Endothelial cell (in vitro differentiated cells): ENCODE measurements at places on chromosomes 13 and 19. TPM values are rescaled to one million over a fixed set of nuclear protein-coding genes. Genes with fewer than 3 reads are reported as not detected.
A peak's percentile ranks its signal among the peaks of the same experiment; 100 is the strongest.

DNA sequence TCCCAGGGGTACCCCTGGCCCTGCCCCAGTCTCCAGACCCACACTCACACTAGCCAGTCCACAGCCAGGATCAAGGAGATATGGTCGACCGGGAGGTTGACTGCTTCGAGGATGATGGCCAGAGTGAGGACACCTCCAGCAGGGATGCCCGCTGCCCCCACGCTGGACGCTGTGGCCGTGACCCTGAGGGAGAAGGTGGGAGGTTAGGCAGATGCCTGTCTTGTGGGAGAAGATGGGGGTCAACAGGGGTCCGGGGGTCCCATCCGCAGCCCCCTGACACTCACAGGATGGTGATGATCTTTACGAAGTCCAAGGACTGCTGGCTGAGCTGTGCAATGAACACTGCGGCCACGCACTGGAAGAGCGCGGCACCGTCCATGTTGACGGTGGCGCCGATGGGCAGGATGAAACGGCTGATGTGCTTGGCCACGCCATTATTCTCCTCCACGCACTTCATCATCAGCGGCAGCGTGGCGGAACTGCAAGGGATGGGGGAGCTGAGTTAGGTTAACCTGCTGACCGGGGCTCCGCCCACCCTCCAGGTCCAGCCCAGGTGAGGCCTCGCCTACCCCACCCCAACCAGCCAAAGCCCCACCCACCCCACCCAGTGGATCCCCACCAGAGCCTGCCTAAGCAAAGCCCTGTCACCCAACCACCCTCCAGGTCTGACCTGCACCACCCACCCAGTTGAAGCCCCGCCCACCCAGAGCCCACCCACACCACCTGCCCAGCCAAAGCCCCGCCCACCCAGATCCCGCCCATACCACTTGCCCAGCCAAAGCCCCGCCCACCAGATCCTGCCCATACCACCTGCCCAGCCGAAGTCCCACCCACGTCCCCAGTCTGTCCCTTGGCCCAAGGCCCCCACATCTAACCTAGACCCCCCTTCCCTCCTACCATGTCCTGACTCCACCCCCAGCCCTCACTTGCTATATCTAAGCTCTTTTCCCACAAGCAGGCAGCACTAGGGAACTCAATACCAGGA lies 11.2 kb downstream of the SLC1A5 start:
- H3K4me3 ChIP-seq, result no peak overlapping the region
- H3K36me3 ChIP-seq, result peaks cover 35% of the 10 kb centered on the region
- no peak for DNase-seq
- H3K27ac ChIP-seq, result no peak overlapping the region

DNA sequence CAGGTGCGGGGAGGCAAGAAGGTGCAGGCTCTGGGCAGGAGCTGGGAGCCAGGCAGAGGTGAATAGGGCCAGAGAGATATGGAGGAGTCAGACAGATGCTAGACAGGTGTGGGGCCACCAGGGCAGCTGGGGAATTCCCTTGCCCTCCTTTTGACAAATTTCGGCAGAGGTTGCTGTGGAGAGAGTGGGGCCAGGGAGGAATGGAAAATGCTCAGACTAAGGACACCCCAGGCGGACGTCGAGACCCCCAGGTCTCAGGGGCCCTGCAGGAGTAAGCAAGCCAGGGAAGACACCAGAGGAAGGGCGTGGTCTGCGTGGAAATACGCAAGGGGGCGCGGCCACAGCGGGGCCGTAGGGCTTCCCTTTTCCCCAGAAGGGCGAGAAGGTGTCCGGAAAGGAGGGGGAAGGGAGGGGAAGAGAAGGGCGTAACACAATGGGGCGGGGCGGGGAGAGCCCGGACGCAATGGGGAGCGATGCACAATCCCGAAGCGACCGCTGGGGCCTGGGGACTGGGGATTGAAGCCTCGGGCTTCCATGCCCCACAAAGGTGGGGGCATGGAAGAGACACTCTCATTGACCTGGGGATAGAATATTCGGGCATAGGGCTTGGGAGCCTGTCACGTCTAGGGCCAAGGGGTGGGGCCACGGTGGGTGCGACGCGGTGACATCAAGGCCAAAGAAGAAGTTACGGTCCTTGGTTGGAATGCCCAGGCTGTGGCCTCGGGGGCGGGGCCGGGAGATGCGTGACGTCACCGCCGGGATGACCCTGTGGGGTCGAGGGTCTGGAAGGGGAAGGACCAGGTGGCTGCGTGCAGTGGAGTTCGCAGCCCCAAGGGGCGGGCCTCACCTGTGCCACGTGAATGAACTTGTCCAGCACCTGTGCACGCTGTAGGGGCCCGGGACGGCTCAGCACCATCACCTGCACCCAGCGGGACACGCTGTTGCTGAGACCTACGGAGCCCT lies 8.2 kb downstream of the RASGRP4 start:
- H3K27me3 ChIP-seq, result peaks cover 9% of the 10 kb centered on the region
- H3K36me3 ChIP-seq, result peaks cover 4% of the 10 kb centered on the region

GRCh38 chr13:30142486-30143211 lies 164.7 kb downstream of the KATNAL1 start:
- DNase-seq, result no peak
- peaks cover 6% of the 10 kb centered on the region for H3K4me1 ChIP-seq
- no peak overlapping the region for H3K27ac ChIP-seq

DNA sequence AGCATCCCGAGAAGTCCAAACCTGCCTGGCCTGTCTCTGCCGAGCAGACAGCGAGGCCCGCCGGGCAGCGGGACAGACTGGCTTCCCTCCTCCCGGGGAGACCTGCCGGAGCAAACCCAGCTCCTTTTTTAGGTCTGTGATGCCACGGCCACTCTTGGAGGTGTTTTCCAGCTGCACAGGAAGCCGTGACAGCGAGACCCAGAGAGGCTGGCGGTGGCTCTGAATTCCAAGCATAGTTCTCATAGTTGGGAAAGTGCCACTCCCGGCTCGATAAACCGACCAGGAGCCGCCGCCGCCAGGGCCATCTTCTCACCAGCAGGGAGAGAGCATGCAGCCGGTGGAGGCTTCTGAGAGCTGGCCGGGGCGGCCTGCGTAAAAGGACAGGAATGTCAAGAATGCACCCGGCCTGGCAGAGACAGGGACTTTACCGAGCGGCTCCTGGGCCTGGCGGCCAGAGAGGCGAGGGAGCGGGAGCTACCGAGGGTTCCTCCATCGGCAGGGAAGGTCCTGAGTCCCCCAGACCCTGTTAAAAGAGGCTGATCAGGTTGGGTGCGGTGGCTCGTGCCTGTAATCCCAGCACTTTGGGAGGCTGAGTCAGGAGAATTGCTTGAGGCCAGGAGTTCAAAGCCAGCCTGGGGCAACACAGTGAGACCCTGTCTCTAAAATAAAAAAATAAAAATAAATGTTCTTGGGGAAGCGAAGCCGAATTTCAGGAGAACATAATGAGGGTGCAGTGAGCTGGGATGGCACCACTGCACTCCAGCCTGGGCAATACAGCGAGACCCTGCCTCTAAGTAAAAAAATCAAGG lies 64.9 kb downstream of the GADD45B start:
- DNase-seq, result peak; percentile 89
- H3K27me3 ChIP-seq, result peaks cover 12% of the 10 kb centered on the region
- peak overlapping the region; percentile 74 for H3K27ac ChIP-seq

KIR2DL1 gene
- not detected for total RNA-seq

DNA sequence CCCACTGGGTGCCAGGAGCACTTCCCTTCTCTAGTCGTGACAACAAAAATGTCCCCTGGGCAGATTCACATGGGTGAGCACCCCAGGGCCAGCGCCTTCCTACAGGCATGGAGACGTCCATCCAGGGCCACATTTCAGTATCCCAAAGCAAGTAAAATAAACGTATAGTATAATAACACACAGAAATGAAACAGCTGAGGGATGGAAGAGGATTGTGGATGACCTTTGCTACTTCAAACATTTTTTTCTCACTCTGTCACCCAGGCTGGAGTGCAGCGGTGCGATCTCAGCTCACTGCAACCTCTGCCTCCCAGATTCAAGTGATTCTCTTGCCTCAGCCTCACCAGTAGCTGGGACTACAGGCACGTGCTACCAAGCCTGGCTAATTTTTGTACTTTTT lies 28.2 kb downstream of the CILP2 start:
- H3K4me1 ChIP-seq, result no peaks in the 10 kb centered on the region
- H3K27me3 ChIP-seq, result peaks cover 11% of the 10 kb centered on the region
- H3K36me3 ChIP-seq, result no peaks in the 10 kb centered on the region
- no peak overlapping the region for H3K4me3 ChIP-seq
- DNase-seq, result no peak

GRCh38 chr19:27691991-27692390 lies 1521.0 kb downstream of the UQCRFS1 start:
- no peak overlapping the region for H3K4me3 ChIP-seq
- no peaks in the 10 kb centered on the region for H3K4me1 ChIP-seq
- H3K36me3 ChIP-seq, result peaks cover 11% of the 10 kb centered on the region
- no peak for DNase-seq
- H3K27me3 ChIP-seq, result peaks cover 5% of the 10 kb centered on the region

DNA sequence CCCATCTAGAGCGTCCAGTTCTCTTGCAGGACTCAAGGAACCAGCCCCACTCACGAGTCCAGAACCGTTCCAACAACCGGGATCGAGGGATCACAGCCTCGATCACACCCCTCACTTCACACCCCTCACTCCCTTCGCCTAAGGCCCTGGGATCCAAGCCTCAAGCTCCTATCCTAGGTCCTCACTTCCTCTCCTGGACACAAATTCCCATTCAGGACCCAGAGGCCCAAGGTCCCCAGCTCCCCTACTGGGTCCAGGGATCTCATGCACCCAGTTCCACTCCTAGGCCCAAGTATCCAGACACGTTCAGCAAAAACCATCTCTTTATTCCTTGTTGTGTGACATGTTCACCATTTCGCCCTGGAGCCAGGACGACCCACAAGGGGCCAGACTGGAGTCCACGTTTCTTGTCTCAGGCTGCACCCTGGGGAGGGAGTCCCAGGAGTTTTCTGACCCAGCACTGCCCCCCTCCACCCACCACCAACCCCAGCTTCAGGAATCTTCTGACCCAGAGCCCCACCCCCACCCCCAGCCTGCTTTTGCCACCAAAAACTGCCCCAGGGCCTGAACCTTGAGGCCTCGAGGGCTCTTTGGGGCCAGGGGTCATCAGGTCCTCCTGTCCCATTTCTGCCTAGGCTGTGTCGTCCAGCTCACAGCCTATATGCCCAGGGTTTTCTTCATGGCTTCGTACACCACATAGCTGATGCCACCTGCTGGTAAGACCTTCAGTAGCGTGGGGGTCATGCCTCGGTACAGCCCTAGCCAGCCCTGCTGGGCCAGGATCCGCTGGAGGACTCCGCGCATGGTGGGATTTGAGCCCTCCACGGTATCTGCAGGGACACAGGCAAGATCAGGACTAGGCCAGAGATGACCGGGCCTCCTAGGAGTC lies 1.4 kb upstream of the KHSRP start:
- H3K27me3 ChIP-seq, result peaks cover 17% of the 10 kb centered on the region
- peak overlapping the region; percentile 75 for H3K27ac ChIP-seq
- H3K36me3 ChIP-seq, result peaks cover 16% of the 10 kb centered on the region
- H3K4me3 ChIP-seq, result no peak overlapping the region
- no peak for DNase-seq
- H3K4me1 ChIP-seq, result peaks cover 15% of the 10 kb centered on the region

RNF17 gene
- total RNA-seq, result not detected

- DNase-seq, result peak; percentile 15
- peaks cover 3% of the 10 kb centered on the region for H3K36me3 ChIP-seq
- peaks cover 19% of the 10 kb centered on the region for H3K27me3 ChIP-seq
- H3K4me3 ChIP-seq, result peak overlapping the region; percentile 83
- peaks cover 21% of the 10 kb centered on the region for H3K4me1 ChIP-seq
These were observed 1.9 kb downstream of the KCTD12 start for GRCh38 chr13:76884186-76884906.

- peak overlapping the region; percentile 58 for H3K4me3 ChIP-seq
- H3K4me1 ChIP-seq, result peaks cover 44% of the 10 kb centered on the region
- peaks cover 7% of the 10 kb centered on the region for H3K27me3 ChIP-seq
- no peak for DNase-seq
- H3K27ac ChIP-seq, result peak overlapping the region; percentile 97
- H3K36me3 ChIP-seq, result peaks cover 5% of the 10 kb centered on the region
These were observed 27.1 kb downstream of the ANKRD10 start for GRCh38 chr13:110887597-110888333.

GRCh38 chr13:22883262-22883840 lies 297.4 kb upstream of the SGCG start:
- no peaks in the 10 kb centered on the region for H3K36me3 ChIP-seq
- H3K4me3 ChIP-seq, result no peak overlapping the region
- H3K27me3 ChIP-seq, result no peaks in the 10 kb centered on the region
- no peak overlapping the region for H3K27ac ChIP-seq
- H3K4me1 ChIP-seq, result no peaks in the 10 kb centered on the region

DNA sequence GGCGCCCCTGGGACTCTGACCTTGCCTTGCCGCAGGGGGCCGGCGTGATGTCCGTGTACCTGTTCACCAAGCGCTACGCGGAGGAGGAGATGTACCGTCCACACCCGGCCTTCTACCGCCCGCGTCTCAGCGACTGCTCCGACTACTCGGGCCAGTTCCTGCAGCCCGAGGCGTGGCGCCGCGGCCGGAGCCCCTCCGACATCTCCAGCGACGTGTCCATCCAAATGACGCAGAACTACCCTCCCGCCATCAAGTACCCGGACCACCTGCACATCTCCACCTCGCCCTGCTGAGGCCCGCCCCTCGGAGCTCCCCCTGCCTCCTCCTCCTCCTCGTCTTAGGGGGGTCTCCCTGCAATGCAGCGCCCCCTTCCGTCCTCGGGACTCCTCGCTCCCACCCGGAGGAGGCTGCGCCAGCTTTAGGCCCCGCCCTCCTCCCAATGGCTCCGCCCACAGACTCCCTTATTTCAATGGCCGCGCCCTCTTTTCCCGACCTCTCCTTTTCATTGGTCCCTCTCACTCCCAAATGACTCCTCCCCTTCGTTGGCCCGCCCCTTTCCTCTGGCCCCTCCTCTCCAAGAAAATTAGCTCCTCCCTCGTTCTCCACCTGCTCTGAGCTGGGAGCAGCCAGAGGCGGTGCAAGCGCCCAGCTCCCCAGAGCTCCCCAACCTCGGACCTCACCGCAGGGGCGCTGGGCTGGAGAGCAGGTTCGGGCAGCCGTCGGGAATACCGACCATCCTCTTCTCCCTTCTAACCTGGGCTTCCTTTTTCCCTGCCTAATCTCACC lies 20.5 kb upstream of the CACNG8 start:
- H3K27me3 ChIP-seq, result peaks cover 16% of the 10 kb centered on the region
- no peak overlapping the region for H3K27ac ChIP-seq

- peak overlapping the region; percentile 25 for H3K4me3 ChIP-seq
- no peak overlapping the region for H3K27ac ChIP-seq
- H3K27me3 ChIP-seq, result peaks cover 17% of the 10 kb centered on the region
These were observed 1.7 kb downstream of the B9D2 start for GRCh38 chr19:41362143-41362847.

- H3K4me1 ChIP-seq, result peaks cover 6% of the 10 kb centered on the region
- no peak for DNase-seq
- no peaks in the 10 kb centered on the region for H3K36me3 ChIP-seq
- H3K27ac ChIP-seq, result no peak overlapping the region
These were observed 484.0 kb downstream of the MYO16 start for GRCh38 chr13:109113427-109113826.

ZNF823 gene
- total RNA-seq, result 6.7 TPM
